ENCODE measurements at places on chromosomes 16 and 17.

GRCh38 chr17:45246861-45247428, 14.9 kb downstream of the SPATA32 start:
- peak; percentile 58 for DNase-seq

- DNase-seq = no peak
Measured at GRCh38 chr16:25544294-25544693, 147.5 kb upstream of the HS3ST4 start.

GRCh38 chr16:17295948-17296347, 174.8 kb downstream of the XYLT1 start:
- no peak for DNase-seq

GRCh38 chr17:61511480-61512182, 59.4 kb downstream of the TBX4 start:
- DNase-seq = no peak

All from activated T-cell treated with anti-CD3 and anti-CD28 coated beads, Interleukin-2, amount 50 U/mL, for 24 hours (primary cell).